GM20000 (cell line): ENCODE measurements at places on chromosomes 11 and 22.

GRCh38 chr11:562046-562645 is 1.4 kb downstream of the RASSF7 start:
- no peak for DNase-seq

DNA sequence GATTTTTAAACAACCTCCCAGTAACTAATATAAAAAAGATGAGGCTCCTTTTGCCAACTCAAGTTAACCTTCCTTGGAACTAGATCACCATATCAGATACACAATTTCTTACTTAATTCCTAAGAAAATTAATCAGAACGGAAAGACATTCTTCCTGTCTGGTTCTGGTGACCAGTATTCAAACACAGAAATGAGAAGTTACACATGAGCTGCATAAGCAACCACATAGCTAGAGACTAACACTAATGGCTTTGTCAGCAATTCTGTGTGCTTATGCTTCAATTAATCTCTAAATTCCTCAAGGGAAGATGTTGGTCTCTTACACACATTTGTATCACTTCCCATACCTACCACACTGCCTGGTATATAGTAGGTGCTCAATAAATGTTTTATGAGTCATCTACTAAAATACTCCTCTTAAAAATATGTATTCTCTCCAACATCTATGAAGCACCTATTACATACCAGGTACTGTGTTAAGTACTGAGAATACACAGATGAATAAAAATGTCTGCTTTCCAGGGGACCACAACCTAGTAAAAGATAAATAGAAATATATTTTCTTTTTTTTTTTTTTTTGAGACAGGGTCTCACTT is 54.5 kb downstream of the GAB2 start:
- no peak for DNase-seq

GRCh38 chr11:23288003-23288783 is 427.9 kb upstream of the CCDC179 start:
- no peak for DNase-seq

DNA sequence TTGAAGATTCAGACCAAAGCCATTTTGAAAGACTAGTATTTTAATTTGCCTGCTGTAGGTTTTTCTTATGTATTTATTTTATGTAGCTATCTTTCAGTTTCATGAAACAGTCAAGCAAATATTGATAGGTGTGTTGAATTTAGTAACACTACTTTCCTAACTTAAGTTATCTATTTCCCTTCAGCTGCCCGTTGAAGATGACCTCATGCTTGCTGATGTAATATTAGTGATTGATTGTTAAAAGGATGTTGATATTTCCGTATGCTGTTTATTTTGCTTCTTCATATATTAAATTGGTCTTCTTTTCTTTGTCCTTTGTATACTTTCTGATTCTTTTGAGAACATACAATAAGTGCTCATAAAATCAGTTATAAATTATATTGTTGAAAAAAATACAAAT is 86.8 kb upstream of the CHORDC1 start:
- no peak for DNase-seq
